ENCODE measurements at places on chromosomes 13 and 19. TPM values are rescaled to one million over a fixed set of nuclear protein-coding genes. Genes with fewer than 3 reads are reported as not detected.

ACP7 gene
- 0.19 TPM for total RNA-seq

C19orf67 gene
- total RNA-seq: not detected

ATXN8OS gene
- not detected for total RNA-seq

USPL1 gene
- 26.4 TPM for total RNA-seq

PRR19 gene
- total RNA-seq: 0.84 TPM
